Skin of body (tissue), 3 donors: ENCODE measurements at places on chromosomes 13 and 19.

DNA sequence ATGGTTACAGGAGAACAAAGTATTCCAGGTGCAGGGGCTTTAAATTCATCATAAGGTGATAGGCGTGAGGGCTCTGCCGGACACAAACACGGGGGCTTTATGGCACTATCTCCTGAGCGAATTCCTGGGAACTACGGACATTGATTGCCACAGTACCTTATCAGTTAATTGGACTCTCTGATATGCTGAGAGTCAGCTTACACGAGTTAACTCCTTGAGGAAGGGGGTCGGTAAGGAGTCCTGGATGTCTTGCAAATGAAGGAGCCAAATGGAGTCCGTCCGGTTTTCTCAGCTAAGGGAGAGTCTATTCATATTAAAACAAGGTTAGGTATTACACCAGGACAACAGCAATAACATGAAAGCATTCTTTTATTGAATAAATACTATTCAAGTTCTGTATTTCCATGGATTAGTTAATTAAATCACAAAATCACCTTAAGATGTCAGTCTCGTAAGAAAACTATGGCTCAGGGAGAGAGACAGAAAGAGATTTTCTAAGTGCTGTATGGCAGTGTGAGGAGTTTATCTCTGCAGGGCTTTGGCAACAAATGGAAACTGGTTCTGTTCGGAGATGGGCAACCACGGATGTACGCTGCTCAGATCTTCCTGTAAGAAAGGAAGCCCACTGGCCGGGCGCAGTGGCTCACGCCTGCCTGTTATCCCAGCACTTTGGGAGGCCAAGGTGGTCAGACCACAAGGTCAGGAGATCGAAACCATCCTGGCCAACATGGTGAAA is 26.2 kb upstream of the HIF3A start:
- no peak for DNase-seq

GRCh38 chr13:45974500-45974899 is 78.0 kb downstream of the ZC3H13 start:
- DNase-seq = no peak

DNA sequence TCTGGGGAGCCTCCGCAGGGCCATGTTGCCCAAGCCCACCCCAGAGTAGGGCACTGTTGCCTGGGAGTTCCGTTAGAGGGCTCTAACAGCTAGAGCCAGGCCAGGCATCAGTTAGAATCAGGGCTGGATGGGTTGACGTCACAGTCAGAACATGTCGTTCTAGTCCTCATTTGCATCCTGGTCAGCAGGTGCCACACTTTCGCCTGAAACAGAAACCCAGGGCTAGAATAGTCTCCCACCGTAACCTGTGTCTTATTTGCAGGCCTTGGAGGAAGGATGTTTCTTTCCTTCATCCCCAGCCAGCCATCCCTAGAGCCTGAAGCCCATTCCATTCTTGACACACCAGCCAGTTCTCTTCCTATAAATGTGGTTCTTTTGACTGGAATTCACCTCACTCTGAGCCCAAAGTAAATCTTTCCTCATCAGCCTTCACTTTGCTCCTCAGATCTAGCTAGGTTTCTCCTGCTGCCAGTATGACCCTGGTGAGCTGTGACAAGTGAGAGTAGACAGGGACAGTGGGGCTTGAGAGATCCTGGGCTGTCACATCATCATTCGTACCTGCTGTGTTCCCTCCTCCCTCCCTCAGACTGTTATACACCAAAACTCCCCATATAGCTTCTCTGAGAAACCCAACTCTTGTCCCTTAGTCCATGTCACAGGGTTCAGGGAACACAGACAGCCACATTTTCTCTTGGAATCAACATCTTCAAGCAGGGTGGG is 12.2 kb upstream of the CCDC97 start:
- DNase-seq = no peak

- DNase-seq = no peak
These were observed at the start of gene SIAH3 for GRCh38 chr13:45851171-45851921. SIAH3 (minus strand) TSS chr13:45851753; CDS start chr13:45851629, 124 bp downstream.
